NCI-H524 treated with DMSO at 0.1 percent for 48 hours (cell line): ENCODE measurements at places on chromosomes 5 and 9.

- DNase-seq = no peak
Observed at GRCh38 chr5:75512383-75513074, 838 bp downstream of the POLK start.

- DNase-seq = no peak
Observed at GRCh38 chr5:104702212-104702611, 1139.6 kb upstream of the NUDT12 start.

GRCh38 chr5:96434201-96434645 is 1.2 kb upstream of the PCSK1 start:
- DNase-seq = peak; percentile 28

- DNase-seq = no peak
Observed at GRCh38 chr9:7216004-7216841, 458.4 kb downstream of the KDM4C start.
